ENCODE measurements at places on chromosomes 2 and 18.

DNA sequence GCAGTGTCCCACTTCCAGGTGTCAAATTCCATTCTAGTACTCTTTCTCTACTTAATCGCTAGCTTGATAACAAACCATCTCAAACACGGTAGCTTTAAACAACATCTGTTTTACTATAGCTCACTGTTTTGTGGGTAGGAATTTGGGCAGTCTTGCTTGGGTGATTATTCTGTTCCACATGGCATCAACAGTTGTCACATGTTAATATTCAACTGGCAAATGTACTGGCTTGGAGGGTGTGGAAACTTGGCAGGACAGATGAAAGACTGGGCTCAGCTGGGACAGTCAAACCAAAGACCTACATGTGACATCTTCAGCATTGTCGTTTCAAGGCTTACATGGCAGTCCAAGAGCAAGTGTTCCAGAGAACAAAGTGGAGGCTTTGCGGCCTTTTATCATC, 241.8 kb downstream of the PTH2R start:
- no peak for DNase-seq

- DNase-seq: no peak
Observed at GRCh38 chr2:232367591-232368233, 10.8 kb upstream of the ALPP start.

DNA sequence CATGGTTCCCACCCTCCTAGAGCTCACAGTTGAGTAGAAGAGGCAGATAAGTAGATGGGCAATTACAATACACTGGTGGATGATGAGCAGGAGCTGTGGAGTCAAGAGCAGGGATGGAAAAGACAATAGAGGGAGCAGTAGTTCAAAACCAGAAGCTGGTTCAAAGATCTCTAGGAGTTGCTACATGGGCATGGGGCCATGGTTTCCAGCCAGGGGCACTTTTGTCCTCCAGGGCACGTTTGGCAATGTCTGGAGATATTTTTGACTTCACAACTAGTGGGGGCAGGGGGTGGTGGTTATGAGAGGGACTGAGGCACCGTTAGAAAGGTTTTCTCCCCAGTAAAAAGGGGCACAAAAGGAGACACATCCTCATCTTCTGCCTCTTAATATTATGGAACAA, 236.0 kb downstream of the DYSF start:
- DNase-seq: no peak

DNA sequence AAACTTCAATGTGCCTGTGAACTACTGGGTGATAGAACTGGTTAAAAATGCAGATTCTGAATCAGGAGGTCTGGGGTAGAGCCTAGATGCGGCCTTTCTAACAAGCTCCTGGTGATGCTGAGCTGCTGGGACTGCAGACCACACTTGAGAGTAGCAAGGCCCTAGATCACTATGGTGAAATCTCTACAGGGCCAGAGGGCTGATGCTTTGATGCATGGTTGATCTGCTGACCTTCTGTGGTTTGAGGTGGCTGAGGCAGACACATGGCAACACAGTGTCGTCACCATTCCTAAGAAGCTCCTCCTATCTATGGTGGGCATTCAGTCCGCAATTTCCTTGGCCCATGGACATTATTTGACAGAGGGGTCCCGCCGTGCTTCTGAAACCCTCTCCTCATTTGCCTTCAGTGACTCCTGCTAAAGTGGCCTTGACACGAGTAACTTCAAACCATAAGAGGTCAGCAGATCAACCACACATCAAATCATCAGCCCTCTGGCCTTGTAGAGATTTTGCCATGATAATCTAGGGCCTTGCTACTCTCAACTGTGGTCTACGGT, 19.8 kb downstream of the CCDC68 start:
- DNase-seq: no peak

DNA sequence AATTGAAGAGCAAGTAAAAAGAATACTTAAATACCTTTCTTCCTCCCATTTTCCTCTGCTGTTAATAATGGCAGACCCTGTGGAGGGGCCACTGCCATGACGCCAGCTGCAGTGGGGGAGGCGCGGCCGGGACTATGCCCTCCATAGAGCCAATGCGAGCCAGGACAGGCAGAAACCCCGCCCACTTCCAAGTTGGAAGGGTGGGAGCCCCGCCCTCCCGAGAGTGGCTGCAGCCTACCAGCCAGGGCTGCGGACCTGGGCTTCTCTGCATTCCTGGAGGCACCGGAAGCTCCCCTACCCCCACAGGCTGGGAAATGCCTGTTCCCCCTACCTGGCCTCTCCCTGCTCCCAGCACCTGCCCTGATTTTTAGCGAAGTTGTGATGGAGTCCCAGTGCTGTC, 439.4 kb upstream of the CDH19 start:
- DNase-seq: no peak

DNA sequence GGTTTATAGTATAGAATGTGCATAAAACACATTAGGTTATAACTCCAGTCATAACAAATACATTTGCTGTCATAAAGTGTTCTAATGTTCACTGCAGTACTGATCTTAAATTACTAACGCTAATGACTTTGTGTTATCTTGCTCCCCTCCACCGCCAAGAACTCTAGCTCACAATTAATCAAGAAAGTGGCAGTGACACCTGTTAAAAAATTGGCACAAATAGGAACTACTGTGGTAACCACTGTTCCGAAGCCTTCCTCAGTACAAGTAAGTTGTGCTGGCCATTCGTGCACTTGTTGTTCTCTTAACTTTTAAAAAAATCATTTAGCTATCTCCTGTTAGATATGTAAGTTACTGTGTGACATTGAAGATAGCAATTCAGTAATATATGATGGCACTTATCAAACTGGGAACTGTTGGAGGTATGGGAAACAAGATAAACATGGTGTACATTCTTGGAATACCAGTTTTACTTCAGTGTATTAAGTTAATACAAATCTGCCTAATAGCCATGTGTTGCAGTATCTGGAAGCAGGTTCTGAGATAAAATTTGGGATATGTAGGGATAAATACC, 41.2 kb downstream of the TAF4B start:
- DNase-seq: peak; percentile 94

DNA sequence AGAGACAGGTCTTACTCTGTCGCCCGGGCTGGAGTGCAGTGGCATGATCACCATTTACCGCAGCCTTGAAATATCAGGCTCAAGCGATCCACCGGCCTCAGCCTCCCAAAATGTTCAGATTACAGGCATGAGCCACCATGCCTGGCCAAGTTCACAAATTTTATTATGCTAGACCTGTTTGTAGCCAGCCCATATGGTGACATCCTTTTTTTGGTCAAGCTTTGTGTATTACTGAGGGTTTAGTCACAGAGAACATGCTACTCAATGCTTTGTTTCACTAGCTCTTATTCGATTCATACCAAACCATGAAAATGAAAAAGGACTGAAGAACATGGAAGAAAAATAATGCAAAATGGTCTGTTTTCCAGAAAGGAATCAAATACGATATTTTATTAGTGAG, 41.4 kb downstream of the DGKD start:
- no peak for DNase-seq

GRCh38 chr18:26549263-26550094, 1.1 kb upstream of the KCTD1 start:
- DNase-seq: peak; percentile 33

- DNase-seq: no peak
Observed at GRCh38 chr2:28631514-28632206, 120.0 kb upstream of the PPP1CB start.
